Stimulated activated CD4-positive, alpha-beta T cell treated with anti-CD3 and anti-CD28 coated beads, TNF-alpha, amount 100 ng/mL, for 1 hour (primary cell): ENCODE measurements at places on chromosomes 2 and 18.

GRCh38 chr18:36496022-36496421 is 198.5 kb downstream of the FHOD3 start:
- no peak for DNase-seq

DNA sequence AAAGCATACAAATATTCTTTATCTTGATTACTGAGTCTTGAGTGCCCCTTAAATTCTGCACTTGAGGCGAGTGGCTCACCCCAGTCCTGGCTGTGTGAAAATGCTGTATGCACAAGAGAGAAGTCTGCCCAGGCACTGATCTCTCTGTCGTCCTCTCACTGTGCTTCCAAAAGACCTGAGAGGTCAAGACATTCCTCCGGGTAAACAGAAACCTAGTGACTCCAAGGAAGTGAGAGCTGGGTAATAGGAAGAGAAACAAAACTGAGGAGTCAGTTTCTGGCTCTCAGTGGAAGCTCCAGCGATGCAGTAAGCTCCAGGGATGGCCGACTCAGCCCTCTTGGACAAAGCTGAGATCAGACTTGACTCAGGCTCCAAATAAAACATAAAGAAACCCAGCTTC is 70.9 kb downstream of the AAK1 start:
- no peak for DNase-seq

GRCh38 chr2:40220177-40220925 is 231.5 kb downstream of the SLC8A1 start:
- DNase-seq, result no peak

DNA sequence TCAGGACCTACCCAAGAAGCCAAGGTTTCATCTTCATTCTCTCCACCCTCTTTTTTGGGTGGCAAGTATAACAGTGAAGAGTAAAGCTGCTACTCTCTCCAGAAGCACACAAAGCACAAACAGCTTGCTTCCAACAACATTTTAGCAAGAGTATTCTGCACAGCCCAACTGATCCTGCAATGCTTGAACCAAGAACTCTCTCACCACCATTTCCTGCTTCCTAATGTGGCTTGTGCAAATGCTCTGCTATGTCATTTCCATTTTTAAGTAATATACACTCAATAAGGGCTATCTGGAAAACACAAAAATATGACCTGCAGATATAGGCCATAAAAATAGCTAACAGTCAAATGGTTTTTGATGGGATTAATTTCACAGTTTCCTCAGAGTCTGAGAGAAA is 24.1 kb upstream of the IHH start:
- no peak for DNase-seq

DNA sequence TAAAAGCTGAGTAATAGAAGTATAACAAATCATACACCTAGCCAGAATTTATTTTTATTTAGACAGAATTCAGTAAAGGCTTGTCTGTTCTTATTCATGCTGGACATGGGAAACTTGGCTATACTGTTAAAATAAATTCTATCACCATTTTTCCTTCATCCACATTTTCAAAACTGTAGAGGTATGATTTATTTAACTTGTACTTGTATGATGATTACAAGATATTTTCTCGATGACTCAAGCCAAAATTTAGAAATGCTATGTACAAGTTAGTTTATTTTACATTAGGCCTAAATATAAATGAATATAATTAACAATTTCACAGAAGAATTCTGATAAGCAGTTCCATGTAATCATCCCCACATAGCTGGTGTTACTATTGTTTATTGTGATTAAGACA is 194.8 kb upstream of the DOK6 start:
- DNase-seq, result no peak

DNA sequence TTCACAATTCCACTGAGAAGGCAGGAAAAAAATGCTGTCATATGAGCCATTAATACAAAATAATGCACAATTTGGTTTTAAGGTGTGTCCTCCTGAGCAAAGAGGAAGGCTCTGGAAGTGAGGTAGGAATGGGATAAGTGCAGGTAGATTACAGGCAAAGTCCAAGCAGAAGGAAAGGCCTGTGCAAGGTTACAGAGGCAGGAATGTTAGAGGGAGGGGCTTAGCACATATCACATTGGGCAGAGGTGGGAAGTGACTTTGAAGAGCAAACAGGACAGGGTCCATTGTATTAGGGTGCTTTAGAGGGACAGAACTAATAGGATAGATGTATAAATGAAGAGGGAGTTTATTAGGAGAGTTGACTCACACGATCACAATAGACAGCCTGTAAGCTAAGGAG is 14.7 kb upstream of the CLIP4 start:
- DNase-seq, result no peak

DNA sequence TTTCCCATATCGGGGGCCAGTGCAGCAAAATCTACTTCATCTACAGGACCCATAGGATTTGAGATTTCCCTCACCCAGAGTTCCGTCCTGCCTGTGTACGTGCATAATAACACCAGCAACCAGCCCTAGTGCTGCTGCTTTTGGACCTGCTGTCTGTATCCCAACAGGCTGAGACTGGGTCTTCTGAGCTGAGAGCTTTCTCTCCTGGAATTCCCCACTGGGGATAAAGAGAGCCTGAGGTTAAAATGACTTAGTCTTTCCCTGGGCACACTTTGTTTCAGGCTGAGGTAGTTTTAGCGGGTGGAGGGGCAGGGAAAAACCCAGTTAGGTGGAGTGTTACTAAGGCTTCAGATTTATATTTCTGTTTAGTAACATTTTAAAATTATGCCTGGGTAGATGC is 62.5 kb downstream of the SERTAD2 start:
- no peak for DNase-seq

- no peak for DNase-seq
Measured at GRCh38 chr2:132627536-132627935, 42.5 kb downstream of the LYPD1 start.

DNA sequence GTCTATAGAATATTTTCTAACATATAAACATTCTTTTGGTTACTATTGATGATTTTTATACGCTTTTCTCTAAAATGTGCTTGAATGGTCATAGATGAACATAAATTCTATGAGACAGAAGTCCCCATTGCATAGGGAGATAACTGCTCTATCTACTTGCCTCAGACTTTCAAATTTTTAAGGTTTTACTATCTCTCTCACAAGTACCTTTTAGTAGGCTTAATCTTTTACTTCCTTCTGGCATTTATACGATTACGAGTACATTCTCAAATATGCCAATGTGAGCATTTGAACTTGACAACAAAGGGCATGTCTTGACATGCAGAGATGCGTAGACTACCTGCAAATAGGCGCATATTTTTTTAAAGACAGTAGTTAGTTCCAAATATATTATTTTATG is 935.9 kb upstream of the LRATD1 start:
- no peak for DNase-seq

DNA sequence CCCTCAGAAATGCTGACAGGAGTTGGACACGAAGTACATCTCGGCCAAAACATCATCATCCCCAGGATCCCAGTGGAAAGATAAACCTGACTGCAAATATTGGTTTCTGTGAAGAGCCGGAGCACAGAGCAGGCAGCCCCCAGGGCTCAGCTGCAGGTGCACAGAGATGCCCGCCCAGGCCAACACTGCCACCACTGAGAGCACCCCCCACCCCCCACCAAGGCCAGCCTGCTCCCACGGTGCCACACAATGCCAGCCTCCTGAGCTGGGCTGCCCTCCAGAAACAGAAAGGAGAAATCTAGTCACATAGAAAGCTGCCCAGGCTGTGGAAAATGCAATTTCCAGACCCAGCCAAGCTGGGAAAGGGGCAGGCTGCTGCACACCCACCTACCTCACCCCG is 71.7 kb downstream of the GALNT14 start:
- no peak for DNase-seq

- no peak for DNase-seq
Measured at GRCh38 chr2:216192181-216192580, 83.0 kb downstream of the XRCC5 start.

DNA sequence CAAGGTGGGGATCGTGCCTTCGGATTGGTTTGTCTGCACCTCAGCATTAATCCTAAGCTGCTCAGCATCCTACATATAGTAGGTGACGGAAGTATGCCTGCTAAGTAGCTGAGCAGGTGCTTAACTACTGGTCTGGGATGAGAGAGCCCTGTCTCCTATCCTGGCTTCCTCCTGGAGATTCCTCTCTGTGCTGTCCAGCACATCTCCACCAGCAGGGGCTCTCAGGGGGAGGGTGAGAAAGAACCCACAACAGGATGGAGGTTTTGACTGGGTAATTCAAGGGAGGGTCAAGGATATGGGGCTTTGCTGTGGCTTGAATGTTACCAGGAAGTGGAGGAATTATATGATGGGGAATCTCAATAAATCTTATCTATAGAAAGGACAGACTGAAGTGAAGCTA is 45.4 kb upstream of the KIF5C start:
- DNase-seq, result no peak

DNA sequence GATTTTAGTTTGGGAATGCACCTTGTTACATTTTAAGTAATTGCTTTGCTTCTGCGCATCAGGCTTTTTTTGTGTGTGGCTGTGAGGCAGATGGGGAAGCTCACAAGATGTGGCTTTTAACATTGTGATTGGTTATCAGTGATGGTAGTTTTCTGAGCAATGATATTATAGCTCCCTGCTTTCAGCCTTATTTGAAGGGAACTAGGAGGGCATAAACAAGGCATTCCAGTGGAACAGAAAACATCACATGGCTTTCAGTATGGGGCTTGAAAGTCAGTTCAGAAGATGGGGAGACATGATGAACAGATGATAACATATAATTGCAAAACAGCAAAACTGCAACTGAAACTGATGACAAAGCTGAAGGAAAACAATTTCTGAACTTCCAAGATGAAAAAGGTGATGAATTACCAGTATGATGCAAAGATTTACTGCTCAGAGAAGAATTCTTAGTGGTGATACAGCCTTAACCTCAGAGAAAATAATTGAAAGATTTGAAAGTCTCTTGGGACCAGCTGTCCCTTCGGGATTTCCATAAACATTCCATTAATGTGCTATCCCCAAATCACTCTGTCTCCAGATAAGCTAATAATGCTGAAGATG is 439.7 kb downstream of the RND3 start:
- no peak for DNase-seq

GRCh38 chr18:22694954-22695353 is 238.2 kb upstream of the RBBP8 start:
- no peak for DNase-seq

- DNase-seq, result no peak
Measured at GRCh38 chr2:9745153-9745899, 97.9 kb upstream of the TAF1B start.
